ENCODE measurements at places on chromosomes 4 and X. TPM values are rescaled to one million over a fixed set of nuclear protein-coding genes. Genes with fewer than 3 reads are reported as not detected.

DNA sequence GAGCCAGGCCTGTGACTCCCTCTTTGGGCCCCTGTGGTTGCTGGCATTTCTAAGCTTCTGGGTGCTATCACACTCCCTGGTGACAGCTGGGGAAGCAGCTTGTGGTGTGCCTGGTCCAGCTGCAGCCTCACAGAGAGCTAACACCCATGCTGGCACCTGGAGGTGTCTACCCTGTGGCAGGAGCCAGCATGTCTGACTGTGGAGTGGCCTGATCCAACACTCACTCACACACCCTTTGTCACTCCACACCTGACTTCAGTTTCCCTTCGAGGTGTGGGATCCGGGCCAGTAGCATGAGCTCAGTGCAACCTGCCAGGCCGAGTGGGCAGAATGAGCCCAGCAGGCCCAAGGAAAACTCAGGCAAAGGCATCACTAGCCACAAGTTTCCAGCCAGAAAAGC, 67.5 kb downstream of the TECRL start:
- no peak for DNase-seq

DNA sequence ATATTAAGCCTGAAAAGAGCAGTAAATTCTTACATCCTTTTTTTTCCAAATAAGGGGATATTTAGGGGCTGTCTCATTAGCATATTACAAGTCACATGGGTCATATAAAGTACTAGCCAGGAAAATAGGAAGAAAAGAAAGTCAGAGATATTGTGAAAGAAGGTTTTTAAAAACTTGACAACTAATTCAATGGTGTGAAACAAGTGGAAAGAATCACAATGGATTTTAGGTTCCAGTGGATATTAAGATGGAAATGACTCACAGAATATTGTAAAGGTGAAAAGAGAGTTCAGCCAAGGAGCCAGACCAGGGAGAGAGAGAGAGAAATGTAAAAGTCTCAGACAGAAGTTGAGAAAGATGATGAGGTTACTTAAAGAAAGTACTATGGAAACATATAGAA, 297.2 kb downstream of the IQCM start:
- no peak for DNase-seq

DNA sequence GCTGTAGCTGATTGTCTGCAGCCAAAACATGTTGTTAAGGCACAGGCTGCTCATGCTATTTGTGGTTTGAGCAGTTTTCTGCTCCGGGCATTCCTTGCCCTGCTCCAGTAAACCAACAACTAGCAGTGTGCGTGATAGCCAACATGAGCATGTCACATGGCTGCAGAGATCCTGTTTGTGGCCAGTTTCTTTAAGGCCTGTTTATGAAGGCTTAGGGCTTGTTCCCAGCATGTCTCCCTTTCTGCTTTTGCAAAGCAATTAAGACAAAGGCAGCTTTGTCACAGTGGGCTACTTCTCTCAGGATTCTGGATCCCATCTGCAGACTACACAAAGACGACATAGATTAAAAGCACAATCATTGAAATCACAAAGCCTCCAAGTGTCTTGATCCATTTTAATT, 160.5 kb downstream of the ZNF518B start:
- DNase-seq = no peak

DNA sequence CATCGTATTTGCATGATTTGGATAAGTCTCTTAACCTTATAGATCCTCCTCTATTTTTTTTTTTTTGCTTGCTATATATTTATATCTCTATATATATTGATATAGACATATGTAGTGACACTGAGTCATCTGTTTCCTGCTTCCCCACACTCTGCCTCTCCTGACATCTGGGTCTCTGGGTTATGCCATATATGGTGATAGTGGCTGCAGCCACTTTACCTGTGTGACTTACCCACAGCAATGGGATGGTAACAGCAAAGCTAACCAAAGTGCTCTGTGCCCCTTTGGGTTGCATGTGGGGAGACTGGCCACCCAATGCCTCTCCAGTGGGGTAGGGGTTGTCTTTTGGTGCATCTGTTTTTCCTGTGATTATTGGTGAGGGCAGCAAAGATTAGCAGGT, 14.5 kb downstream of the CMC4 start:
- DNase-seq = peak; percentile 11

- no peak for DNase-seq
Observed at GRCh38 chrX:141405486-141405852, 163.2 kb upstream of the SPANXC start.

DNA sequence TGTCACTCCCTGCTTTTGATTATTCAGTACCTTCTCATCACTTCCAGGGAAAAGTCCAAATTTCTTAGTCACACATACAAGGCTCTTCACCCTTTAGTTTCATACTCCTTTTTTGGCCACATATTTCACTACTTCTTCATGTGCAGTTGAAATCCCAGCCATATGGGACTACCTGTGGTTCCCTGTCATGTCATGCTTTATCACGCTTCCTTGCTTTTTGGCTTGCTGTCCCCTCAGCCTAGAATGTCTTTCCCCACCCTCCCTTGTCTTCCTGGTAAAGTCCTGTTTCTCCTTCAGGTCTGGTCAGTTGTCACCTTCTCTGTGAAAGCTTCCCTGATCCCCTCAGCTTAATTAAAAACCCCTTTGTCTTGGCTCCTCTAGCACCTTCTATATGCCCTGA, 163.8 kb downstream of the AFF2 start:
- DNase-seq = no peak

DNA sequence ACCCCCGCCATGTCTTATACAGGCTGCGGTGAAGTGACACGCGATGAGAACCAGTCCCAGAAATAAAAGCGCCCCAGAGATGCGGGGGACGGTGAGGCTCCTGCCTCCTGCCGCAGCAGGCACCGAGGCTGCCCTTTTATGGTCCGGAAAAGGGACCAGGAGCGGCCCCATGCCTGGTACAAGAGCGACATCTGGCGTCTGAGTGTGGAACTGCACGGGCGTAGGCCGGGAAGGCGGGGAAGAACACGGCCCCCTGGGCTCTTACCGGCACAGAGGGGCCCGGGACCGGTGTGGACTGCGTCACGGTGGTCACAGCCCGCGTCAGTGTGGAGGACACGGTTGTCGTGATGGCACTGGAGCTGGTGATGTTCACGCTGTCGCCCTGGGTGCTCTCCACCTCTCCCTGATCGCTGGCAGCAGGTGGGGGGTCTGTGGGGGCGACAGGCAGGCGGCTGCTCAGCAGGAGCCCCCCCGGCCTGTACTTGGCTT, 8.9 kb upstream of the RENBP start:
- peak; percentile 84 for DNase-seq

GRCh38 chrX:108584617-108585211, 145.1 kb downstream of the COL4A5 start:
- DNase-seq = no peak

GRCh38 chrX:19539665-19540064, 24.4 kb upstream of the MAP3K15 start:
- no peak for DNase-seq

DNA sequence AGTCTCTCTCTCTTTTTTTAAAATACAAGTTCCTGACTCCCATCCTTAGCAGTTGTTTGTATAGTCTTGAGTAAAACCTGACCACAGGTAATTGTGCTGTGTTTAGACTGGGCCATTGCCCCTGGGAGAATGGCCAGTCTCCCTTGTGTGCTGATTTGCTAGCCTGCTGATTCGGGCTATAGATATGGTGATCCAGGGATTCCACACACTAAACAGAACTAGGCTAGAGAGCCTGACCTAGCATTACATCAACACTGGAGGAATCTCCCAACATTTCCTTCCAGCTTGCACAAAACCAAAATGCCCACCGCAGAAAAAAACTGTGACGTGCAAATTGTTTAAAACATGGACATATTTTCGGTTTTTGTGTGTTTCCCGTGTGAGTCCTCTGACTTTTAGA, 5.1 kb downstream of the UPRT start:
- no peak for DNase-seq

DNA sequence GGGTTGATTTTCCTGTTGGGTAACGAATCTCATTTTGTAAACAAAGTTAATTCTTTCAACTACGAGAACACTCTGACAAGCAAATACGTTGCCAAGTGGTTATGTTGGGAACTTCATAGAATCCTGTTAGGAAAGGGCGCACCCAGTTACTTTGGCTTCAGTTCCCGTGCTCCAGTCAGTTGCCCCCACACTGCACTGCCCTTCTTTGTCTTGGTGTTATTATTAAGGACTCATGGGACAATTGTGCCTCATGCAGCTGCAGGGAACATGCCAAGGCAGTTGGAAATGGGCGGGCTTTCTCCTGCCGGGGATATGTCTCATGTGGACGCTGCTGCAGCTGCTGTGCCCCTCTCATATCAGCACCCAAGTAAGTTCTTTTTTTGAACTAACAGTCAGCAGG, 28.9 kb downstream of the OFD1 start:
- DNase-seq = no peak

GRCh38 chr4:16617435-16617834, 281.0 kb downstream of the LDB2 start:
- no peak for DNase-seq

DNA sequence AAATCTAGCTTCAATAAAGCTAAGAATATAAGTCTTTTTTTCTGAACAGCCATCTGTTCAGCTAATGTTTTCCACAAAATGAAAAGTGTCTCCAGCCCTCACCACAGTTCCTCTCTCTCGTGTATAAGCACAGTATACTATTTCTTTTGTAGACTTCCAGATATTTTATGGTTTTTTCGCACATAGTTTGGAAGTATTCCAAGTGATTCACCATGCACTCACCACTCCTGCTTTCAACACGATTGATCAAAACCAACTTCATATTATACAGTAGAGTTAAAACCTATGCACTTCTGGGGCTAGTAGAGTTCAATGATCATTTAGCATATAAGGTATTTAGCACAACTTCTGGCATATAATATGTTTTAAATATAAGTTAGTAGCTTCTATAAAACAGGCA, 105.8 kb upstream of the DCAF12L1 start:
- DNase-seq = no peak

The ZNF157 gene
- 0.53 TPM for total RNA-seq

The FGFBP1 gene
- not detected for total RNA-seq

The EPHA5 gene
- total RNA-seq = not detected

The RAB40A gene
- not detected for total RNA-seq

The RBM46 gene
- not detected for total RNA-seq

The PTTG2 gene
- total RNA-seq = not detected

The PRMT9 gene
- 7.9 TPM for total RNA-seq

The ARHGEF6 gene
- 54.1 TPM for total RNA-seq

The SORBS2 gene
- total RNA-seq = not detected

Data from activated CD4-positive, alpha-beta memory T cell treated with anti-CD3 and anti-CD28 coated beads for 36 hours (primary cell).